ENCODE measurements at places on chromosomes 5 and 9. TPM values are rescaled to one million over a fixed set of nuclear protein-coding genes. Genes with fewer than 3 reads are reported as not detected.

GRCh38 chr5:150989695-150990094 lies 30.7 kb upstream of the GPX3 start:
- DNase-seq, result no peak

GRCh38 chr9:21558615-21559401 lies 76.7 kb upstream of the IFNE start:
- no peak for DNase-seq

DNA sequence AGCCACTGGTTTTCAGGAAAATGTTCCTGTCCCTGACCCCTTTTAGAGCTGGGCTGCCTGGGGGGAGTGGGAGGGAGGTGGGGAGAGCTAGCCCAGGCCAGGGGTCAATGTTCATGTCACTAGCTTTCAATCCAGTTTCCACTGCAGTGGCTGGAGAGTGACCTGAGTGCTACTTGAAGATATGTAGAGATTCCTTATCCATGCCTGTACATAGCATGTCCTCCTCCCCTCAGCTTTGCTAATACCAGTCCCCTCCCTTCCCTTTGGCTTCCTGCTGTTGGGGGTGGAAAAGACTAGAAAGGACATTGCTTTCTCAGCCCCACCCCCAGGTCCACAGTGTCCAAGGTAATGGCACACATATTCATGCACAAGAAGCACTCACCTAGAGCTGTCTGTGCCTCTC lies 7.8 kb downstream of the DNAJB5 start:
- no peak for DNase-seq

GRCh38 chr5:135915466-135916001 lies 19.9 kb upstream of the IL9 start:
- DNase-seq, result no peak

- no peak for DNase-seq
Measured at GRCh38 chr9:121268851-121269641, 1.1 kb downstream of the GSN start.

- no peak for DNase-seq
Measured at GRCh38 chr5:157562111-157562581, 13.4 kb downstream of the ADAM19 start.

- DNase-seq, result no peak
Measured at GRCh38 chr5:17289681-17290539, 72.5 kb downstream of the BASP1 start.

- DNase-seq, result no peak
Measured at GRCh38 chr9:127801955-127802575, 617 bp upstream of the FPGS start.

FAM174A gene
- 20.2 TPM for total RNA-seq

PPWD1 gene
- total RNA-seq, result 21.0 TPM

LHX3 gene
- not detected for total RNA-seq

HRCT1 gene
- total RNA-seq, result 7.8 TPM

GPR150 gene
- 0.33 TPM for total RNA-seq

THBS4 gene
- total RNA-seq, result 1.6 TPM
